Stimulated activated CD8-positive, alpha-beta memory T cell treated with anti-CD3 and anti-CD28 coated beads, Interleukin-4, amount 100 ng/mL, for 48 hours (primary cell): ENCODE measurements at places on chromosomes 5 and 9.
A peak's percentile ranks its signal among the peaks of the same experiment; 100 is the strongest.

- DNase-seq: no peak
Observed at GRCh38 chr9:133811471-133811870, 73.3 kb upstream of the SARDH start.

DNA sequence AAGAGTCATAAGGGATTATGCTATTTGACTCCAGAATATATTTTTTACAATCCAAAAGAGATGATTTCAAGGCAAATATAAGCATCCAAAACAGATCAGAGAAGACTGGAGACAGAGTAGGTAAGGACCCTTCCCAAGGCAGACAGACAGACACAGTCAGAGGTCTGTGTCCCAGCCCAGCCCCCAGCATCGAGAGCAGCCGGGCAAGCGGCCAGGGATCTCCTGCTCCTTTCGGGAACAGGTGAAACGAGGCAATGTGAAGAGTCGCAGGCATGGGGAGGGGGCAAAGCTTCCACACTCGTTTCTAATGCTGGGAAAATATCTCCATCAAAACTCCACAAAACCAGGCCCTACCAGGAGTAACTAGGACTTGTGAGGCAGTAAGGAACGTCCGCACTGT lies 5.8 kb downstream of the PAEP start:
- DNase-seq: no peak

GRCh38 chr5:144084971-144085370 lies 85.5 kb downstream of the YIPF5 start:
- DNase-seq: no peak

GRCh38 chr5:44294516-44294915 lies 94.7 kb downstream of the FGF10 start:
- no peak for DNase-seq

GRCh38 chr9:120465685-120466407 lies 114.1 kb downstream of the CDK5RAP2 start:
- DNase-seq: no peak

DNA sequence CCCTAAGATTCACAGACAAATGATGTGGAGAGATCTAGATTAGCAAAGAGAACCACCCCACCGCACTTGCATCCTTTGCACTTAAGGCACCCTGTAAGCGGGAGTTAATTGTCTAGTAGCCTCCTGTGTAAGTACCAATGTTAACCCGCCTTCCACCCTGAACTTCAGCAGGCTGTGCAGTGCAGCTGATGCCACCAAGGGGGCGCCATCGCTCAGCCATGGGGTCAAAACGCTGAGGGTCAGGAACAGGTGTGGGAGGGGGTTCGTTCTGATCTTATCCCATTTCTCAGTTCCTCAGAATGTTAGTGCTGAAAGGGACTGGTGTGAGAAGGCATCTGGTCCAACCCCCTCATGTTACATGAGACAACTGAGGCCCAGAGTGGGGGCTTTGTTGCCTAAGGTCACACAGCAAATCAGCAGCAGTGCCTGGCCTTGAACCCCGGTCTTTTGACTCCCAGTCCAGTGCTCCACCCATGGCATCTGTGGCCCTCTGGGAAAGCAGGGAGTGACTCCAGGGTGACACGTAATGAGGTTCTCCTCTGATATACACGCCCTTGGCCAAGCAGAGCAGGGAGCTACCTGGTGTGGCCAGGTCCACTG lies 57.3 kb downstream of the CYFIP2 start:
- DNase-seq: peak; percentile 45

DNA sequence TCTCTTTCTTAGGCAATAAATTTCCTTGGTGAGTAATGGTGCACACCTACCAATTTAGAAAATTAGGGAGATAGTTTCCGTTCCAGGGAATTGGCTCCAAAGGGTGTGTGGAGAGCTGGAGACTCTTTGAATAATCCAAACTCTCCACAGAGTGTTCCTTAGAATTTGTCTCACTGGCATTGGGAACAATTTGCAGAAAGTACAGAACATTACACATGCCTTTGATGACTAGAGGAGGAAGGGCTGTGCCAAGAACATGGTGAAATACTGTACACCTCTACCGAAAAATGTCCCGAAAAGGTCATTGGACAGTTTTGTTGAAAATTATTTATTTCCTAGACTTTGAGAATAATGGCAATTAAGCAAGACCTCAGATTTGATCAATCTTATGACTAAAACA lies 214.2 kb upstream of the MPDZ start:
- DNase-seq: no peak

GRCh38 chr9:124139001-124139400 lies 118.7 kb upstream of the NEK6 start:
- no peak for DNase-seq

- no peak for DNase-seq
Observed at GRCh38 chr5:114387433-114387832, 25.6 kb downstream of the KCNN2 start.

DNA sequence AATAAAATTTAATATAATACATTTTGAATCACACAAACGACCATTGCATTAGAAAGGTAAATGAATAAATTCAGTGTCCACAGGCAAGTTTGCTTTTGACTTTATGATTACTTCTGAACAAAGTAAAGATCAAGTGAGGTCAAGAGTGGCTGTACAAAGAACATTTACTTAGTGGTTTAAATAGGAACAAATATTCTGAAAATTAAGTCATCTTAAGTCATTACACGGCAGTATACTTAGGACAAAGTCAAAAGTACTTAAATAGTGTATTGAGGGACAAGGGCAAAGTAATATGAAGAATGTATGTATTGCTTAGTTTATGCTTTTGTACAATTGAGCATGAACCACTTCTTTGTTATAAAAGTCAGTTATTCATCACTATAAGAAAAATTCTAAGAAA lies 1511.2 kb upstream of the CDH9 start:
- DNase-seq: no peak

GRCh38 chr5:150648294-150649107 lies 8.0 kb downstream of the SYNPO start:
- no peak for DNase-seq

- DNase-seq: no peak
Observed at GRCh38 chr5:38257308-38258041, 884 bp upstream of the EGFLAM start.

DNA sequence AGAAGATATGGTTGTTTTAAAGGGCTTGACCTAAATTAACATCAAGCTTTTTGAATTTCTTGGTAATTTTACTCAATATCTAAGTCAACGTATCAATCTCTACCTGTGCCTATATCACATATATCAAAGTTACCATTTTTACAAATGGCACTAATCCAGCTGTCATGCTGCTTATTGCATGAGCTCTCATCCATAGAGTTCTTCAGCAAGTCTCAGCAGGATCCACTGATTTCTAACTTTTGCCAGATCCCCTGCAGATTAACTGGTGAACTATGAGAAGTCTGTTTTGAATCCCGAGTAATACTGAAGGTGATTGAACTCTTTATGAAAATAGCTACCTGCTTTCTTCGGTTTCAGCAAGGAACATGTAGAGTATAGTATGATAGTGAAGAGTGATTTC lies 1239.8 kb upstream of the ACO1 start:
- DNase-seq: no peak

DNA sequence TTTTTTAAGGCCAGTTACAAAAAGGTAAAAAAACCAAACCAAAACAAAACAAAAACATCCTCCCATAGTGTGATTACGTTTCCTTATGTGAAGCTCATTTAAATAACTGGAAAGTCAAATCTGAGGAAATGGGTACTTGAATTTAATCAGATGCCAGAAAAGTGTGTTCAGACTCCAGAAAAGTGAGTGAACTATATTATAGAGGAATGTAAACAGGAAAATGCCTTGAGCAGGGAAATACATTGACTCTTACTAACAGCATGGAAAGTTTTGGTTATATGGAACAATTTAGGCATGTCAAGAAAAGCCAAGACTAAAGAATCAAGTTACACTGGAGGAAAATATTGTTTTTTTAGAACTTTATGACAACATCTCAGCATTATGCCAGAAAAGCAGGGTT lies 37.8 kb upstream of the RNF20 start:
- no peak for DNase-seq

DNA sequence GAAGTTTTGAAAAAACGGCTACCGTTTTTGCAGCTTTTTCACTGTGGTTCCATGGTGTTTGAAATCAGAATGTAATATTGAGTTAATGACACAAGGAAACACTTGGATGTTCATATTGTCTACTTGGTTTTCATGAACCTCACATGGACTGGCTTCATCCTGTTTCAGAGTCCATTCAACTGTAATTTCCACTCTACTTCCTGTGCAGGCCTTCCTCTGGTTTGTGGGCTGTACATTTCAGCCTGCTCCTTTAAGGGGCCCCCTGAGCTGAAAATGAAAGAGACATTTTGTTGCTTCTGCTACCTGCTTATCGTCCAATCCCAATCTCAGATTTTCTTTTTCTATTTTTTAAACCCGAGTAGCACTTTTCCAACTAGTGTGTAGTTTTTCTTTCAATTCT lies 41.8 kb upstream of the CDKN2B start:
- no peak for DNase-seq

GRCh38 chr9:34989003-34989945 lies at the start of gene DNAJB5:
DNAJB5 (plus strand) TSS chr9:34989745; CDS start chr9:34990631, 886 bp downstream.
- DNase-seq: peak; percentile 98

DNA sequence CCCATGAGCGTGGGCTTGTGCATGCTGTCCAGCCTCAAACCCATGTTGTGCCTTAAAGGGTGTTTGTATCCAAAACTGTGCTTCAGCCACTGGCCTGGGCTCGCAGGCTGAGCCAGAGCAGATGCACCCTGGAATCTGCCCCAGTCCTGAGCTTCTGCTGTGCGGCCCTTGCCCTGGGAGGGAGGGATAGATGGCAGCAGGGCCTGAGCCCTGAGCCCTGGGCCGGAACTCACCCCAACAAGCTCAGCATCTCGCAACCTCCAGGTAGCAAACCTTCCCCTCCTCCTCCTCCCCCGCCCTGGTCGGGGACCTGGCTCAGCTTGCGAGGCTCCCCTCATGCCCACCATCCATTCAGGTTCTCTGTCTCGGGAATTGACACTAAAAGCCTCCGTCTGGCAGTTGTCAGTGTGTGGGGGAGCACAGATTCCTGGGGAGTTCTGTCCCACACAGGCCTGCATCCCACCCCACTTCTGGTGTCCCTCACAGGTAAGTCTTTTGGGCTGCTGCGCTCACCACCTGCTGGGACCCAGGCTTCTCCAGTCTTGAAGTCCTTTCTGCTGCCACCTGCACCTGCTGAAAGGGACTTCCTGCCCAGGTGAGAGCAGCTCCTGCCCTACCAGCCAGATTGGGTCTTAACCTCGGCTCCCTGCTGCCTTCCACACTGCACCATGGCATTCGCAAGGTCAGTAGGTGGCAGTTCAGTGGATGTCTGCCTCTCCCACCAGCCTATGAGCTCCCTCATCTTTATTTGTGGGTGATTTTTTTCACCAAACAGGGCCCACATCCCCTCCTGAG lies 55.2 kb upstream of the OLFM1 start:
- DNase-seq: no peak

- DNase-seq: no peak
Observed at GRCh38 chr5:87946271-87946670, 322.4 kb downstream of the TMEM161B start.

GRCh38 chr9:130237076-130237475 lies 28.5 kb upstream of the HMCN2 start:
- no peak for DNase-seq

DNA sequence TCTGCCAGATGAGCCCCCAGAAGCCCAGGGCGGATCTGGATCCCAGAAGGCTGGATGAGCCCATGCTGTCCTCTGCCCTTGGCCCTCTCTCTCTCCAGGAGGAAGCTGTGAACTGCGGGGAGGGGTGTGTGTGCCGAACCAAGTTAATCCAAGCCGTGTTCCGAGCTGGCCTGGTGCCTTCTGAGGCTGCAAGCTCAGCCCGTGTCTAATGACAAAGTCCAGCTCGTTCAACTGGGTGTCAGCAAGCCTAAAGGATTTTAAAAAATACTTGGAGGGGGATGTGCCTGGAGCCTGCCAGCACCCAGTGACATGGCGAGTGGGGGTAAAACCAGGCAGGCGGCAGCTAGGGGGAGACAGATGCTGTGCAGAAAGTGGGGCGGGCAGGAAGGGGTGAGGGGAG lies 8.0 kb downstream of the STC2 start:
- DNase-seq: no peak

DNA sequence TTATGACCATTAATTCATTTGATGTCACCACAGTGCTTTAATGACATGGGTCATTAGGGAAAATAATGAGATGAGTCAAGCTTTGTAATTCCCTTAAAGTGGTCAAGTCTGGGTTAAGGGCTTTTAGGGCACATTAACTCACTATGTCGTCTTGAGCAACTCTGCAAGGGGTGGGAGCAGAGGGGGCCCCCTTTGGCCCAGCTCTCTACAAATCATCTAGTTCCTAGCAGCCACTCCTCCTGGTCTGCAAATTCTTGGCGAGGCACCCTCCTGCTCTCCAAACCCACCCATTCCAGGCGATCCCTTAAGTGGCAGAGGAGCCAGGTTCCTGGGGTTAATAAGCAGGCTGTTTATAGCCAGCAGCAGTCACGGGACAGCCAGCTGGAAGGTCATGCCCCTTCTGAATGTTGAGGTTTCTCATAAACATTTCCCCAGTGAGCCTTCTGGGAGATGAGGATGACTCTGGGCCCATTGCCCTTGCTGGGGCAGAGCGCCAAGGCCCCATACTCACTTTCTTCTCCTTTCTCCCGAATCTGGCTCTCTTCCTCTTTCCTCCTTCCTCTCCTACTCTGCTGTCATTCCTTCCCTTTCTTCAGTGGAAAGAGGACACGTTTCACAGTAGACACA lies 14.3 kb upstream of the GPX3 start:
- DNase-seq: no peak

- no peak for DNase-seq
Observed at GRCh38 chr5:152523964-152524363, 118.9 kb upstream of the NMUR2 start.

- no peak for DNase-seq
Observed at GRCh38 chr5:83151821-83152220, 74.5 kb downstream of the XRCC4 start.

GRCh38 chr5:32953694-32954093 lies 242.6 kb downstream of the NPR3 start:
- DNase-seq: no peak

DNA sequence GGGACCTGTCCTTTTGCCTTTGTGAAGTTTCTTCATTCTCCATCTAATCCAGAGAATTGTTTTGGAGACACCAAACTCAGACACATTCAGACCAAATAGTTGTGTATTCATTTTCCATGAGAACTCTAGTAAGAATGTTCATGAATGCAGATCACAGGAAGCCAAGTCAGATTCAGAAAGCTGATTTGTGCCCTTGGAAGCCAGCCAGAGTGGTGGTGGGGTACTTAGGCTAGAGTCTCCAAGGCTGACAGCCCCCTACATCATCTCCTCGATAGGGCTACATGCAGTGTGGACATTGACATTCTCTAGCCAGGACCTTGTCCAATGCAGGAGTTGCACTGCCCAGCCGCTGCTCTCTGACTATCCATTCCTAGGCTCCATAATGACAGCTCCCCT lies 137.6 kb downstream of the UGCG start:
- no peak for DNase-seq

DNA sequence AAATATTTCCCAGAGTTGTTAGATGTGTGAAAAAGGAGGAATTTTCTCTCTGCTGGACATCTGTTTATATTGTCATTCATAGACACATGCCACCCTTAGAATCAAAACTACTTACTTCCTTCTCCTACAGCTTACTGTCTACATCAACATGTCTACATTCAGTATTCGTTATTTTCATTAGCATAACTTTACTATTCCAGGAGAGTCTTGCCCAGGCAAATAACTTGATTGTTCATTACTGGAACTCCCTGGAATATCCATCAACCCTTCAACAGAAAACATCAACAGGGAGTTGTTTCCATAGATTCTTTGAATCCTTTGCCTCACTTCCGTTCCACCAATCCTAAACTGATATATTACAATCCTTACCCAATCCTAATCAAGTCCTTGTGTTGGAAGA lies 457.5 kb upstream of the ZNF608 start:
- DNase-seq: no peak

GRCh38 chr9:130900701-130901497 lies 4.3 kb upstream of the QRFP start:
- DNase-seq: no peak

GRCh38 chr9:124593200-124593599 lies 86.0 kb upstream of the NR5A1 start:
- DNase-seq: no peak
